Activated CD4-positive, CD25-positive, alpha-beta regulatory T cell treated with anti-CD3 and anti-CD28 coated beads, Interleukin-2, amount 50 U/mL, for 24 hours (primary cell): ENCODE measurements at places on chromosomes 1 and 21.

- no peak for ATAC-seq
Observed at GRCh38 chr1:228994676-228995594, 259.7 kb downstream of the RHOU start.

DNA sequence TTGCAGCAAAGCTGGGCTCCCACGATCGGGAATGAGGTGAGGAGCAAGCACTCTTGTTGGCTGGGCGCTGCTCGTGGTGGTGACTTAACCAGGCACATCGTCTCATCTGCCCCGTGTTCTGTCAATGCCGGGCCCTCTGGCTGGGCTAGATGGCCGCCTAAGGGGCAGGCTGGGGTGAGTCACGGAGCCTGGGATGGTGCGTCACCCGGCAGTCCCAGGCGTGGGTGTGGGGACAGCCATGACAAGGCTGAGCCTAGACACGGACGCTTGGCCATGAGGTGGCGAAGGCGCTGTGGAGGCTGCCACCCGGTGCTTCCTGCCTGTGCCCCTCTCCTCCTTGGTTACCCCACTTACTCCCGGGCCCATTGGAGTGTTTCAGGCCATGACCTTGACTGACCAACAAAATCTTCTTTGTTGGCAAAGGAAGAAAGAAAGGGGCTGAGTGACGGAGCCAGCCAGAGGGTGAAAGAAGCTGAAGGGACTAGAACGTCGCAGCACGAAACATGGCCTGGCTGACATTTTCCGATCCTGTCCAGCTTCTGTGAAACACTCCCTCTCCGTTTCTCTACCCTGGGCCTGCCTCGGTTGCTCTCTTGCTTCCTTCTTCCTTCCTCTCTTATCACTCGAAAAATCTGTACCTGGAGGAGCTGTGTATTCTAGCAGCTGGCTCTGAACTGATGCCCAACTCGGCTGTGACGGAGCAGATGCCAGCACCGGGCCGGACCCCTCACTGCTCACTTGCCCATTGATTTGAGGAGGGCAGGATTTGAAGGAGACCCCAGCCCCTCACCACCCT lies 596 bp downstream of the CD247 start:
- peak; percentile 94 for ATAC-seq

- ATAC-seq = no peak
Observed at GRCh38 chr1:203475012-203475981, at the start of gene PRELP. Gene PRELP (plus strand): TSS chr1:203475806. CDS start chr1:203483185, 7,379 bp downstream.

- no peak for ATAC-seq
Observed at GRCh38 chr1:240649733-240650721, 38.1 kb upstream of the GREM2 start.

GRCh38 chr1:55428944-55429931 lies 214.1 kb upstream of the USP24 start:
- ATAC-seq = no peak

DNA sequence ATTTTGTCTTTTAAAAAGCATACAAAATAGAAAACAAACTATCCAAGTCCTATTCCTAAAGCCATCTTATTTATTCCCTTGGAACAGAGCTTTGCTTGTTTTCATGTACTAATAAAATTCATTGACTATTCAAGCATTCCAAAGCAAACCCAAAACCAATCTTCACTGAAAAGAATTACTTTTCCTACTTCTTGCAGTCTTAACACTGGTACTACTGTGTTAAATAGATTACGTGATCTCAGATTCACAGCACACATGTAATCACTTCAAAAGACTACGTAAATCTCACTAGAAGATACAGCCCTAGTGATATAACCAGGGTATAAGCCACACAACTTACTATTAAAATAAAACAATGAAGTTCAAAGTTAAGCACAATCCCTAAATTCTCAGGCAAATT lies 39.0 kb downstream of the ZZZ3 start:
- no peak for ATAC-seq
